ENCODE measurements at places on chromosomes 11 and 22.
A peak's percentile ranks its signal among the peaks of the same experiment; 100 is the strongest.

DNA sequence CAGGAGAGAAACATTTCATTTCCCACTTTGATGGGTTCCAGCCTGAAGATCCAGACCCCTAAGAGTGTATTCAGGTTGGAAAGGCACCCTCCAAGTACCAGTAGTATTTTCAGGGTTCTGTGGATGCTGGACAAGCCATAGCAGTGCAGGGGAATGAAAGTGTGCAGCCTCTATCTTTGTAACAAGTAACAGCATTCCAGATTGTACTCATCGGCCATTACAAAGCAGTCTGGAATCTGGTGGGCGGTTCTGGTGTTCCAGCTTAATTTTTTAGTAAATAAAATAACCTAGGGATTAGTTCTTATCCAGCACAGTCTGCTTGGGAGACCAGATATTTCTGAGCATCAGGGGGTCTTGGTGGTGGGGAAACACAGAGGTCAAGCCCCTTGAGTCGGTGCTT is 22.6 kb downstream of the APLNR start:
- no peak for DNase-seq

DNA sequence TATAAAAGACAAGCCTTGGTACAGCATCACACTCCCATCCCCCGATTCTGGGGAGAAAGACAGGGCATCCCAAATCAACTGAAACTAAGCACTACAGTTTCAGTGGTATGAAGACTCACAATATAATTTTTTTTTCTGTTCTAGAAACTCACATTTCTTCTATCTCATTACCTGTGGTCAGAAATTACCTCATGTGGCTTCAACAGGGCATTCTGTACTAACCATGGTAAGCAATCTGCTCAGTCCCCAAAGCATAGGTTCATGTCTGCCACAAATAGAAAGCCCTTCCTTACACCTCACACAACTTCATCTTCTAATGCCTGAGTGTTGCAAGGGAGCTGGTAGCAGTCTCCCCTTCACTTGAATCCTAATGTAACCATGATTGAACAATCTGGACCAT is 147.4 kb upstream of the POU2AF2 start:
- no peak for DNase-seq

DNA sequence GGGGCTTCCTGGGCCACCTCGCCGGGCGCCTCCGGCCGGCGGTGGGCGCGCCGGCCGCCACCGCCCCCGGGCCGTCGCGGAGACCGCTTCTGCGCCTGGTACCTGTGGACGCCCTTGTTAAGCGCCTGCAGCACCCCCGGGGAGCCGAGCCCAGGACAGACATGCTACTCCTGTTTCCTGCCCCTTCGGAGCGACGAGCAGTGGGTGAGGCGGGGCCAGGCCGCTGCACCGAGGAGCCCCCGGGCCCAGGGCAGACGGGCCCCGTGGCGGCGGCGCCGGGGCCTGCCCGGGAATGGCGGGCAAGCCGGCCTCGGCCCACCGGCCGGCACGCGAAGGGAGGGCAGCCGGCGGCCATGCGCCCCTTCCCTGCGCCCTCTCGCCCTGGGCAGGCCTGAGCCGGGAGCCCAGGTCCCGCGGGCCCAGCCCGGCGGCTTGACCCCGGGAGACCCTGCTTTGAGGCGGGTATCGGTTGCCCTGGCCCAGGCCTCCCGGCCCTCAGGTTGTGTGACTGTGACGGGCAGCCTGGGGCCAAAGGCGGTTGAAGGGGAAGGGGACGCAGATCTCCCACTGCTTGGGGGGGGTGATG is 789 bp upstream of the KDM2A start:
- DNase-seq, result peak; percentile 60

GRCh38 chr22:32050678-32051515 is 7.8 kb downstream of the SLC5A1 start:
- DNase-seq, result no peak

- no peak for DNase-seq
Measured at GRCh38 chr22:24727218-24727851, 47.2 kb downstream of the PIWIL3 start.

GRCh38 chr22:32100711-32101110 is 57.6 kb downstream of the SLC5A1 start:
- DNase-seq, result no peak

DNA sequence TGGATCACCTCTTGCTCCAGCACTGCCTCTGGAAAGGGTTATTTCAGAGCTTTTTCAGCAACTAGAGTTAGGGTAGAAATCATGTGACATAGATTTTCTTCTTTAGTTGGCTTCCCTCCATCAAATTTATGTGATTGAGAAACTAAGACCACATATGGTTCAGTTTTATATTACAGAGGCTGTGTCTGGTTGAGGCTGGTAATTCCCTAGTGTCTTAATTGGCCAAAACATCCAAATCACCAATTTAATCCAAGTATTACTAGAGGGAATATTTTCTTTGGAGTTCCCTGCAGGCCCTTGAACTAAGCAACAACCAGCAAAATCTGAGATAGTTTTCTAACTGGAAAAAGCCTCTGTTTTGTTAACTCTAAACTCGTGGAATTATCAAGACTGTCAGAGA is 136.3 kb downstream of the ARHGAP42 start:
- no peak for DNase-seq

GRCh38 chr11:129291546-129291945 is 84.1 kb upstream of the BARX2 start:
- DNase-seq, result no peak
